ENCODE measurements at places on chromosomes 12 and 14.

- peak; percentile 37 for DNase-seq
Measured at GRCh38 chr14:24052656-24053547, 1.1 kb downstream of the CARMIL3 start.

DNA sequence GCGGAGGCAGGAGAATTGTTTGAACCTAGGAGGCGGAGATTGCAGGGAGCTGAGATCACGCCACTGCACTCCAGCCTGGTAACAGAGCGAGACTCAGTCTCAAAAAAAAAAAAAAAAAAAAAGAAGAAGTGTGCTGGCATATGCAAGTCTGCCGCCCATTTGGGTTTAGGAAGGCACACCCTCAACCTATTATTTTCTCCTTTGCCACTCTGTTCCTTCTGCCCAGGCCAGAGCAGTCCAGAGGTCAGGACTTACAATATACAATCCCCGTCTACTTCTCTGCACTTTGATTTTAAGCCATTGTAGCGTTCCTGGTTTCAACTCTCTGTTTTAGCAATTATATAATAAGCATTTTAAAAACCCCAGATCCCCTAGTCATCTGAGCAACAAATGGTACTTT is 39.8 kb downstream of the CATSPERB start:
- DNase-seq = no peak

GRCh38 chr12:51374361-51374760 is 16.8 kb downstream of the GALNT6 start:
- DNase-seq = no peak

GRCh38 chr12:54394281-54394719 is 9.8 kb upstream of the ZNF385A start:
- DNase-seq = peak; percentile 51

DNA sequence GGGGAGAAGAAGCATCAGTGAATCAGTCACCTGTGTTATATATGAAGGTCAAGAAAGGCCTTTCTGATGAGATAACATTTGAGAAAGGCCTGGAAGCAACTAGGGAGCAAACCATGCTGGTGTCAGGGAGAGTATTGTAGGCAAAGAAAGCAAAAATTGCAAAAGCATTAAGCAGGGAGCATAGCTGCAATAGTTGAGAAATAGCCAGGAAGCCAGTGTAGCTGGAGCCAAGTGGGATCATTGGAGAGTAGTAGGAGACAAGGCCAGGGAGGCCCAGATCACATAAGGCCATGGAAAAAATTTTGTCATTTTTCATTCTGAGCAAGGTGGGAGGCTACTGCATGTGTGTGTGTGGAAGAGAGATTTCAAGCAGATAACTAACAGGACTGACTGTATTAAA is 18.8 kb upstream of the MAGOHB start:
- no peak for DNase-seq

GRCh38 chr12:122182887-122183587 is at the start of gene LRRC43:
Gene LRRC43 (plus strand): TSS chr12:122183123. CDS start chr12:122183145, 22 bp downstream.
- peak; percentile 28 for DNase-seq

DNA sequence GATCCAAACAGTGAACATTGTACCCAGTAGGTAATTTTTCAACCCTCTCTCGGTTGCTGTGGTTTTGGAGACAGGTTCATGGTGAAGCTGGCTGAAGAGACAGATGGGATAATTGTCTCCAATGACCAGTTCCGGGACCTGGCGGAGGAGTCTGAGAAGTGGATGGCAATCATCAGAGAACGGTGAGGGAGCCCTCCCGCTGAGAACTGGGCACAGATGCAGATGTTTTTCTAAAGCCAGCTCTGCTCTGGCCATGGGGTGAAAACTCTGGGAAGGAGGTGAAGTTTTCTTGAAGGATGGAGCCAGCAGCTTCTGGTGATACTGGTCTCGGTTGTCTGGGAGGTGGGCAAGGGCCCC is 6.2 kb downstream of the KHNYN start:
- DNase-seq = no peak

GRCh38 chr14:104925855-104926609 is 1.4 kb downstream of the PLD4 start:
- no peak for DNase-seq

Measured in CD4-positive, alpha-beta T cell treated with Interleukin-12 subunit alpha and Interleukin-12 subunit beta, for 1 hour (primary cell).